Stimulated activated CD8-positive, alpha-beta memory T cell treated with anti-CD3 and anti-CD28 coated beads, Interleukin-4, amount 100 ng/mL, for 4 hours (primary cell): ENCODE measurements at places on chromosomes 11 and 22.

DNA sequence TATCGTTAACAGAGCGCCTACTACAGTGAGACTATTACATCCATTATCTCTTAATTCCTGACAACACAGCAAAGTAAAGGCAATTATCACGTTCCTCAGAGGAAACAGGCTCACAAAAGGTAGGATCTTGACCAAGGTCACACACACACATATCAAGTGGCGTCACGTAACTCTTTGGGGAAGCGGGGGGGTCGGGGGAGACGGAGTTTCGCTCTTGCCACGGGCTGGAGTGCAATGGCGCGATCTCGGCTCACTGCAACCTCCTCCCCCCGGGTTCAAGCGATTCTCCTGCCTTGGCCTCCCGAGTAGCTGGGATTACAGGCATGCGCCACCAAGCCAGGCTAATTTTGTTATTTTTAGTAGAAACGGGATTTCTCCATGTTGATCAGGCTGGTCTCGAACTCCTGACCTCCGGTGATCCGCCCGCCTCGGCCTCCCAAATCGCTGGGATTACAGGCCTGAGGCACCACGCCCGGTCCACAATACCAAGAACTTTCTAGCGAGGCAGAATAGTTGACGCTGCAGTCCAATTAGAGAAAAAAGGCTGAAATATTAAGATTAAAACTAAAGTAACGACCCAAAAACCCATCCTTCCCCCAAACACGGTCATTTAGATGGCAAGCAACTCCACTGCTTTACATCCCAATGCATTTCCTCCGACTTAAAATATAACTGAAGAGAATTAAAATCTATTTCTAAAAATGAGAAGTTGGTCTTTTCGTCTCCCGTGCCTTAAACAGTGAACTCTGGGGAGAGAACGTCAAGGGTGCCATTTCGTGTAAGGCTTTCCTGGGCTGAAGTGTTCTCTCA lies 1.2 kb downstream of the DDX17 start:
- peak; percentile 16 for DNase-seq

- no peak for DNase-seq
Observed at GRCh38 chr11:64032050-64032449, 3.7 kb upstream of the FLRT1 start.

- DNase-seq: no peak
Observed at GRCh38 chr11:123344790-123345357, 85.2 kb upstream of the GRAMD1B start.

- no peak for DNase-seq
Observed at GRCh38 chr11:720642-721246, 14.7 kb downstream of the EPS8L2 start.

DNA sequence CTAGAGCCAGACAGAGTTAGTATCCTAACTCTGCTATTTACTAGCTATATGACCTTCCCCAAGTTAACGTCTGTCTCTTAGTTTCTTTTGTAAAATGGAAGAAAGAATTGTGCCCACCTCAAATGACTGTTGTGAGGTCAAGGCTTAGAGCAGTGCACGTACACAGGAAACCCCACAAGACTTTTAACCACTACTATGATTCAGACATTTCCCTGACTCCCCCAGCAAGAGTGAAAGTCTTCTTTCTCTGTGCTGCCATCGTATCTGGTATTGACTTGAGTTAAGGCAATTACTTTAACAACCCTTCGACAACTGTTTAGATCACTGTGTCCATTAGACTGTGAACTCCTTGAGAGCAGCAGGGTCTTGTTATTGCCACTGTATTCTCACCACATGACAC lies 2.6 kb upstream of the OR52W1 start:
- DNase-seq: no peak

DNA sequence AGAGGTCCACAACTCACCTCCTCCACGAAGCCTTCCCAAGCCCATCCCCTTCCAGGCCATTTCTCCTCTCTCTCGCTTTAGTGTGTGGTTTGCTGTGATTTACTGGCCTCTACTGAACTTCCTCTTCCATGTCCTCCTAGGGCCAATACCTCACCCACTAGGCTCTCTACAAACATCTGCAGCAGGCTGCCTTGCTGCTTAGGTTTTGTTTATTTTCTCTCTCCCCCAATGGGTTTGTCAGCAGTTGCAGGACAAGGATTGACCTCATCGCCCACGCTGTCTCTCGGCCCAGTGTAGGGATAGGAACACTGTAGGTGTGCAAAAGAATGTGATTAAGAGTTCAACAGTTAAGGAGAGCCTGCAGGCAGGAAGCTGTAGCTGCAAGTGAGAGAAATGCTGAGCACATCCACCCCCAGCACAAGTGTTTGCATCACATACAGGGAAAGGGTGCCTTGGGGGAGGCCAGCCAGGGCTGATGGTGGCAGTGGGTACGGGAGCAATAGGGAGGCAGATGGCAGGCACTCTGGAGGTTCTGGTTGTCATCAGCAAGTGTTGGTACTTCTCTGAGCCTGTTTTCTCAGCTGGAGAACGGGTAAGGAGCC lies 1.4 kb downstream of the PC start:
- DNase-seq: no peak

DNA sequence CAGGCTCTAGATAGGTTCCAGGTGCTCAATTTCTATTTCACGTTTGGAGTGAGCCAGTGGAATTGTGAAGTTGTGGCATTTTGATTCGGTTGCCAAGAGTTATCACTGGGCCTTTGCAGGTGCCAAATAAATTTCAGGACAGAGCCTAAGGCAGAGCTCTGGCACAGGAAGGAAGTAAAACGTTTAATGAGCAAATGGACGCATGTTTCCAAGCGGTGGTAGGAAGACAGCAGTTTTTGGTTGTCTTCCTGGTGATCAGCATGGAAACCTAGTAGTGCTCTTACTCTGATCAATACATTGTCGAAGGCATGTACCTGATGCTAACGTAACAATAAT lies 452 bp downstream of the BIRC3 start:
- no peak for DNase-seq
